ENCODE measurements at places on chromosomes 2 and 18. TPM values are rescaled to one million over a fixed set of nuclear protein-coding genes. Genes with fewer than 3 reads are reported as not detected.

DNA sequence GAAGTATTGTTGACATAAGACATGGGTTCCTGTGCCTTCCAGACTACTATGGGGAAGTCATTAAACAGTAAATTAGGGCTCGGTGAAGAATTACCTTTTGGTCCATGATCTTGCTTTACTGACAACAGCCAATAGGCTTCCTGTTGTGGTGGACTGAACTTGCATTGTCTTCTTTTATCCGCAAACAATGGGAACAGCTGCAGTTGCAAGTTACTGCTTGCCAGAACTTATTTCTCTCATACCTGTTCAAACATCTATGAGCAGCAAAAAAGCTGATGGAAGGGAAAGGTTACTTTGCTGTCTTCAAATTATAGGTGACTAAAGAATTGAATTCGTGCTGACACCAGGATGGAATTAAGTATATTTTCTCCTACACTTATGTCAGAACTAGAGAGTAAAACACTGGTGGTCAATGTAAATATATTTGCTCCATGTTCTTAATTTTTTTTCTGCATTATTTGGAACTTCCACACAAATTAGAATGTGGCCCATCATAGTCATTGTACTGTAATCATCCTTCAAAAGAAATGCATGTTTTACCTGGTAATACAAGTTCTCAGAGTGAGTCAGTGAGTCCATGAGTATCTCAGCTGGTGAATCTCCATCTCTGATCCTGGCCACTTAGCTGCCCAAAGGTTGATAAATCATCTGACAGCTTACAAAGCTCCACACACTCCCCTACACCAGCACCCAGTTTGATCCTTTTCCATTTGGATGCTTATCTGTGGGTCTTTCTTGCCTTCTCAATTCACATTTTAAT lies 37.3 kb upstream of the RNF152 start:
- DNase-seq, result no peak

The UGT1A4 gene
- not detected for total RNA-seq

The CFC1 gene
- total RNA-seq, result not detected

DNA sequence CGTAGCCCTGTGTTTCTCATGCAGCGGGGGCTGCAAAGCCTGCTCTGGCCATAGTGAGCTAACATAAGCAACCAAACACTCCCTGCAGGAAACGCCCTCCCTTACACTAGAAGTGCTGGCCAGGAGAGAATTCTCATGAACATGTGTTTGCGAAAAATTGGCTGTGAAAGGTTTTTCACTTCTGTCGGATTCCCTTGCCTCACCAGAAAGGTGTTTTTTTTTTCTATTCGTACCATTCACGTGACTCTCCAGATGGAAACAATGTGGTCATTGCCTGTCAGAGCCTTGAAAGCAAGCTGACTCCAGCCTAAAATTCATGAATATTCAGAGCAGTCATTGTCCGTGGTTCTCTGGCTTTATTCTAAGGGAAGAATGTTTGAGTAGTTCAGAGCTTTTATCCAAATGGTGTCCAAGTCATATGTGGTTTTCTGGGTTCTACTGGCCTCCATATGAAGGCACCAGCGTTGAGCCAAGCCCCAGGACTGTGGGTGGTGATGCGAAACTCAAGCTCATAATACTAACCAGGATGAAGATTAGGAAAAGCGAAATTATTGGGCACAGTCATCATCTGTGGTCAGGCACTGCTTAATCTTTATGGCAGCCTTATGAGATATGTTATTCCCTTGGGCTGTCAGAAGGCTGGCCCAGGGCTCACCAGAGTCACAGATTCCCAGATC lies 236.4 kb downstream of the ALPK2 start:
- no peak for DNase-seq

GRCh38 chr2:172223601-172224054 lies 120.9 kb upstream of the DLX2 start:
- no peak for DNase-seq

- DNase-seq, result no peak
Measured at GRCh38 chr2:176178757-176179295, 9.6 kb upstream of the HOXD1 start.

DNA sequence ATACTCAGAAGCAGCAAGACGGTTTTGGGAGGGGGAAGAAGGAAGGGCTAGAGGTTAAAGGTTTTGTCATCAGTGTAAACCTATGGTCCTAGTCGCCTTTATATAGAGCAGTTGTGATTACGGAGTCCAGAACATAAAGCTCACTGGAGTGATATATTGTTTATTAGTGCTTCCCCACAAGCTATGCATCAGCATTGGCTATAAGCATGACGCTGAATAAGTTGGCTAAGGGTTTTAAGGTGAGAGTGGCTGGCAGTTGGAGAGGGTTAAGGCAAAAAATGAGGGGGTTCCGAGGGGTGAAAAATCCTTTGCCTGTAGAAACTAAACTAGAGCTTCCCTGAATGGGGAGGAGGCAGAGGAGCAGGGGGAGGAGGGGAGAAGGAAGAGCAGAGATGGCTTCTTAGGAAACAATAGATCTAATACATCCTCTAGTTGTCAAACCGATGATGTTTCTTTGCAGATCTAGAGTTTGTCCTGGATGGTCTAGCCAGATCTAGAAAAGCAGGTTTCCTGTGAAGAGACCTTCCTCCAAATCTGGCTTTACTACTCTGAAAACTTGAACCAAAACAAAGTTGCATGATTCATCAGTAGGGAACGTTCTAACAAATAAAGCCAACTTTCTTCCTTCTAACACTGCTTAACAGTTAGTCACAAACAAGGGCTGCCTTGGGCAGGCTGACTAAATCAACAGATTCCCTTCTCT lies 2.5 kb downstream of the KLF7 start:
- no peak for DNase-seq

Measured in OCI-LY7 (cell line).